ENCODE measurements at places on chromosomes 1 and 21. TPM values are rescaled to one million over a fixed set of nuclear protein-coding genes. Genes with fewer than 3 reads are reported as not detected.

The TSPEAR gene
- total RNA-seq = not detected

The LCE1A gene
- total RNA-seq = not detected

The GPBP1L1 gene
- 187 TPM for total RNA-seq

DNA sequence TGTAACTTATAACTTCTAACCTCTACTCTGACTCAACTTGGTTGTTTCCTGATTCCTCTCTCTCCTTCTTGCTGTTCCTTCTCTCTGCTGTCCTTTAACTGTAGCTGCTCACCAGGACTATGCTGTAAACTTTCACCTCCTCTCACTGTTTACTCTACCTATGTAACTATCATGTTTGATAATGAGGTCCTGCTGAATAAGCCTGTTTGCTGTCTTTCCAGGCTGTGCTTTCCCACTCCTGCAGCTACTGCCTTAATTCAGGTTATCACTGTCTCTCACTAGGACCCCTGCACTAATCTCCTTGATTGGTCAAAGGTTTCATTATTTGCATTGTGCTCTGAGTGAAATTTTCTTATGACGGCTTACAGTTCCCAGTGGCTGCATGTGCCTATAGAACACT, 633.9 kb upstream of the PTBP2 start:
- no peak for DNase-seq

The S100A9 gene
- 7.7 TPM for total RNA-seq

The AK5 gene
- 17.0 TPM for total RNA-seq

The PKLR gene
- total RNA-seq = not detected

GRCh38 chr1:7509598-7509997, 261.5 kb upstream of the VAMP3 start:
- no peak for DNase-seq
